ENCODE measurements at places on chromosomes 4 and X.

DNA sequence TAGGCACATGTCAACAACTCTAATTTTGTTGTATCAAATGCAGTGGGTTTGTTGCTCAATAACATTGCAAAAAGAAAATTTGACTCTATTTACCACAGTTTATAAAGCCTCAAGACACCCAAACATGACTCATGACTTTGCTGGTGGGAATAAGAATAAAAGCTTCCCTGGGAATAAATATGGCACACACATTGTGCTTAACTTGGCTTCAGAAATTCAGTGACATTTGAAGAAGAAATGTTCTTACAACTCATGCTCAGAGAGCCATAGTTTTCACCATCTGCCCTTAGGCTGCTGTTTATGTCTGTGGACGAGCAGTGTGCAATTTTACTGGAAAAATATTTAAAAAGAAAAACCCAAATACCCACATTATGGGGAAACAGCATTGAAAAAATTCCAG, 60.9 kb downstream of the SPATA18 start:
- DNase-seq = no peak

DNA sequence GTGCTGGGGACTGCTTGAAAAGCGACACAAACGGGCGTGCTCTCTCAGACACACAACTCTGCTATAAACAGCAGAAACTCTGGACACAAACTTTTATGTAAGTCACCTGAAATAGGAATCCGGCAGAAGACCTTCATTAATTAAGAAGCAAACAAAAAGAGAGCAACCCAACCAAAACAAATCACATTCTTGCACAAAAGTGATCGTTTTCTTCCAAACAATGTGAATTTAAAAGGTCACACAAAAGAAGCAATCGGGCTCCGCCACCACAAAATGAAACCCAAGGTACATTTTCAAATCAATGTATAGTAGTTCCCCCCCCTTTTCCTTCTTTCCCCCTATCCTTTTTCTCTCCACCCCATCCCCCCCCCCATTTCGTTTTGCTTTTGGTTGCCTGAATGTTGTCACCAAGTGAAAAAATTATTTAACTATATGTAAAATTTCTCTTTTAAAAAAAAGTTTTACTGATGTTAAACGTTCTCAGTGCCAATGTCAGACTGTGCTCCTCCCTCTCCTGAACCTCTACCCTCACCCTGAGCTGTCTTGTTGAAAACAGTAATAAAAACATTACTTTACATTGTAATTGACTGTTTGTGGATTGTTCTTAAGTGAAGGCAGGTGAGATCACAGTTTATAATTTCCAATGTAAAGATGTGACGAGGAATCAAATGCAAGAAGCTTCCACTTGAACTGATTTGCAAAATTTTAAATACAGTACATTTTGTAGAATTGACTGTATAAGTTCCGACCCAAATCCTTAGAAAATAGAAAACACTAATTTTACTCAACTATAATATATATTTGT, 2.4 kb downstream of the MAB21L2 start:
- no peak for DNase-seq

DNA sequence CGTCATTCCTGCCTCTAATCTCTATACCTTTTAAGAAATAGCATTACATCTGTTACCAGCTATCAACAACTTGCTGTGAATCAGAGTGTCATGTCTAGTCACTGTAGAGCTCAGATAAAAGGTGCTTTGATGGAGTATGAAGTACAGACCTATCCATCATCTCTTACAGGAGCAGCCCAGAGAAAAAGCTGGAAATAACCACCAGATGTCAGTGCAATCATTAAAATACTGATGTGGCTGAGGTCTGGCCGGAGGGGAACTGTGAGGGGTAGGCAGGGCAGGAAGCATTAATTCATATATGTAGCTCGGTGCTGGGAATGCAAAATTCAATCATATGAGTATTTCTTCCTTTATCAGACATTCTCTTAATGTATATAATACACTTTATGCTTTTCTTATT, 100.6 kb downstream of the AKAP4 start:
- DNase-seq = no peak

DNA sequence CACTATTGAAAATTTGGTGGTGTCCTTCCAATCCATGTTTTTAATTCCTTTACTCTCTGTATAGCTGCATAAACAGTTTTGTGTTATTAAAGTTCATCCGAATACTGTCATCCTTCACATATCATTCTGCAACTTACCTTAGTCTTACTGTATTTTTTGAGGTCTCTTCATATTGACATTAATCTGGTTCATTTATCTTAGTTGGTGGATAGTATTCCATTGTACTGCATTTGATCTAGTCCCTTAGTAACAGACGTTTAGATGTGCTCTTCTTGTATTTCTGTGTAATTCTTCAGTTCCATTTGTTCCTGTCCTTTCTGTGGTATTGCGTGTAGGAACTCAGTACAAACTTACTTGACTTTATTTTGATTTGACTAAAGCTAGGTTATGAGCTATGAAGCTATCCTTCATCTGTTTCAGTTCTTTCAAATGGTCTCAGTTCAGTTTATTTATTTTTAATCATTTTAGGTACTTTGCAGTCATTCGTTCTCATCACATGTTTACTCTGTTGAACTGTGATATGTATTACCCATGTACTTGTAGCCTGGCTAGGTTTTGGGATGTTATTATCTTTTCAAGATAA, 41.3 kb downstream of the RAPGEF2 start:
- DNase-seq = no peak

DNA sequence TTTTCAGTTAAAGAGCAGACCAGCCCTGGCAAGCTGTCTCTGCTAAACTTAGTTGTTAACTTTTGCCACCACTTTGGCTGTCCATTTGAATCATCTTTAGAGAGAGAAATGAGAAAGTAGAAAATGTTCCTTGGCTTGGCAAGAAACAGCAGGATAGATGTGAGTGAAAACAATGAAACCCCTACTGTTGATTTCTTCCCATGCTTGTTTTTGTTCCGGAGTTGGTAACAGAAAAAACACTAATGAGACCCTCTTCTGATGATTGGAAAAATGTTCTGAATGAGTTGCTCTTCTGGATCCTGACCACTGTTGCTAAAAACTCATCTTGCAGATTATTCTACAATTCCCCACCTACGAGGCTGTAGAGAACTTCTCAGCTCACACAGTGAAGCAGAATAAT, 203.3 kb downstream of the MAPK10 start:
- no peak for DNase-seq

DNA sequence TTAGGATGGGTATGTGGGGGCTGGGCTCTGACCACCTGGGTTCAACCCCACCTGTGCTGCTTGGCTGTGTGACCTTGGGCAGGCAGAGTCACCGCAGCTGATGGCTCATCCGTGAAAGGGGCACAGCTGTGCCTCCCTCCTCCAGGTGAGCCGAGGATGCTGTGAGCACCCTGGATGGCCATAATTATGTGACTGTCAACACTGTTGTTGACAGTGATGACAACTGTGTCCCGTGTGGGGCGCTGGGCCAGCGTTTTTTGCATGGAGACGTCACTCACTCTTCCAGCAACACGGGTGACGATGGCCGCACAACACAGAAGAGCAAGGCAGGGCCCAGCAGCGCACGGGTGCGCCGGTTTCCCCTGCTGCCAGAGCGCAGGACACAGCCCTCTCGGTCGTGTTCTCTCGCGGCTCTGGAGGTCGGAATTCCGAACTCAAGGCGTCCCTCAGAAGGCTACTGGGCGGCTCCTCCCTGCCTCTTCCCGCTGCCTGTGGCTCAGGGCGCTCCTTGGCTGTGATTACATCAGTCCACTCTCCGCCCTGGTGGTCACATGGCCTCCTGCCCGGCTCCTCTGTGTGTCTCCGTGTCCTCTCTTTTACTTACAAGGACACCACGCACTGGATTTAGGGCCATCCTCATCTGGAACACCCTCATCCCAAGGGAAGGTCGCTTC, 1.3 kb downstream of the SH3TC1 start:
- DNase-seq = no peak

- no peak for DNase-seq
Observed at GRCh38 chrX:133375615-133376340, 39.5 kb downstream of the GPC4 start.

DNA sequence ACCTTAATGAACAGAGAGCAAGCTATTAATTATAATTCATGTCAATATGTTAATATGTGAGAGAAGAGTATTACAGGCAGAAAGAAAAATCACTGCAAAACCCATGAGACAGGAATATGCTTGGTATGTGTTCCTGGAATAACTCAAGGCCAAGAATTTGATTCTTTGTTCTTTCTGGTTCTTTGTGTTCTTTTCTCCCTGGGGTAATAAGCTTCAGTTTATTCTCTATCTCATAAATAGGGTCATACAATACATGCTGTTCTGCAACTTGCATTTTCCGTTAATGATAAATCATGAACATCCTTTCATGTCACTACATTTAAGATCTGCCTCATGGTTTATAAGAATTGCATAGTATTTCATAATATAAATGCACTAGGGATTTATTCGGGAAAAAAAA, 16.8 kb upstream of the THOC2 start:
- no peak for DNase-seq

DNA sequence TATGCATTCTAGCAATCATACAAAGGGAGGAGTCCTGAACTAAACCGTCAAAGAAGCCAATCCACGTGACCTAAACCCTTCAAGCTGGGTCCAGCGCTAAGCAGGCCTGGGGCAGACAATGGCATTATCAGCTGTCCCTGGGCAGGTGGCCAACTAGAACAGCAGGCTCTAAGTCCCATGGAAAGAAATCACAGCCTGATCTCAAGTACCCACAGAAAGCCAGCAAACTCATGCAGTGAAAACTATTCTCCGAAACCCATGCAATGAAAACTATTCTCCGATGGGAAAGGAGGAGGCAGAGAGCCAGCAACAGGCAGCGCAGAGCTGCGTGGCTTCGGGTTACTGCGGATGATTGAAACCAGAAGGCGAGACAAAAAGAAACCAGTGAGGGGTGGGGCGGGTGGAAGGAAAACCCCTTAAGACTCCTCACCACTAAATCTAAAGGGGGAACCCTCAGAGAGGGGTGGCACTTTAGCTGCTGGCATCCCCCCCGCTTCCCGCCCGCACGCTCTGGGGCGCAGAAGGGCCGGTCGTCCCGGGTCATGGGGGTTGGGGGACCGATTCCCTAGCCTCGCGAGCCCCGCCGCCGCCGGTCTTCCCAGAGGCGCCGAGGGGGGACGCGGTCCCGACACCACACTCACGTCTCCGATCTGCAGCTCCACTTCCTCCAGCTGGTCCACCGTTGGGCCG, 567 bp downstream of the C4orf46 start:
- DNase-seq = peak; percentile 43

- DNase-seq = no peak
Observed at GRCh38 chr4:89410687-89411086, 103.1 kb upstream of the GPRIN3 start.

DNA sequence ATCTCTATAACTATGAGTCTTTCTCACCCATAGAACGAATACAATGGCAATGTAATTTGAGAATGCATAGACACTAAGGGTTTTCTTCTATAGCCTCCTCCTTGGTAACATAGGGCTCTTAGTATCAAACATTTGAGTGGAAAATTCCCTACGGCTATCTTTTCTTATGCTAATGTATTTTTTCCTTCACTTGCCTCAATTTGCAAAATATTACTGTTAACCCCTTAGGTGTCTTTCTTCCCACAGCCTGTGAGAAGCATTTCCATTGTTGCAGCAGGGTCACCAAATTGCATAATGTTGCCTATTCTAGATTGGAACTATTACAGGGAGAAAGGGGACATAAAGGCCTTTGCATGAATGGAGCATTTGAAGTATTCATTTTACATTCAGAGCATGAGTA, 140.5 kb upstream of the RAPGEF2 start:
- no peak for DNase-seq

DNA sequence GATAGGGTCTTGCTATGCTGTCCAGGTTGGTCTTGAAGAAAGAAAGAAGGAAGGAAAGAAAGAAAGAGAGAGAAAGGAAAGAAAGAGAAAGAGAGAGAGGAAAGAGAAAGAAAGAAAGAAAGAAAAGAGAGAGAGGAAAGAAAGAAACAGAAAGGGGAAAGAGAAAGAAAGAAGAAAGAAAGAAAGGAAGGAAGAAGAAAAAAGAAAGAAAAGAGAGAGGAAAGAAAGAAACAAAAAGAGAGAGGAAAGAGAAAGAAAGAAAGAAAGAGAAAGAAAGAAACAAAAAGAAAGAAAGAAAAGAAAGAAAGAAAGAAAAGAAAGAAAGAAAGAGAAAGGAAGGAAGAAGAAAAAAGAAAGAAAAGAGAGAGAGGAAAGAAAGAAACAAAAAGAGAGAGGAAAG, 95.8 kb upstream of the SHOX start:
- DNase-seq = no peak

GRCh38 chr4:137090951-137091350, 441.3 kb downstream of the PCDH18 start:
- no peak for DNase-seq

DNA sequence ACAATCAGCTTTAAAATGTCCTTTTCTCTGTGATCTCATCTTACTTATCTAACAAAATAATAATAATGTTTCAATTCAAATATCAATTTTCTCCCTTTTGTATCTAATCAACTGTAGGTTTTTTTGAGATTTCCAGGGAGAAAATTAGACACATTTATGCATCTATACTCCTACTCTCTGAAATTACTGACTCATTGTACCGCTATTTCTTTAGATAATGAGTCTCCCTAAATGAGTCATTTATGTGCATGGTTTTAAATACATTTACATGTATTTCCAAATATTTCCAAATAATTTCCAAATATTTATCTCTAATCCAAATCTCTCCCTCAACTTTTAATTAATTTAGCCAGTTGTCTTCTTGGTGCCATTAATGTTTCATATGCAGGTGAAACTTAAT, 621.0 kb downstream of the TECRL start:
- no peak for DNase-seq

DNA sequence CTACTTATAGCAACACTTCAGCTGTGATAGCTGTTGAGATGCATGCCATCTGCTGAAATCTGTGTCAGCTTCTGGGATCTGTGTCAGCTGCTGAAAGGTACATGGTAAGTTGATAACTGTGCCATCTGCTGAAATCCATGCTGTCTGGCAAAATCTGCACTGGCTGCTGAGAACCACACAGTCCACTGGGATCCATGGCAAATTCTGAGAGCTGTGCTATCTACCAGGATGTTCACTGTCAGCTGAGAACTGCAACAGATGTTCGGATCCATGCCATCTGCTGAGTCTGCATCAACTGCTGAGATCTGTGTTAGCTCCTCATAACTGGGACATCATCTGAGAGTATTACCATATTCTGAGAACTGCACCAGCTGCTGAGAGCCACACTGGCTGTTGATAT, 430.5 kb upstream of the POU3F4 start:
- DNase-seq = no peak

DNA sequence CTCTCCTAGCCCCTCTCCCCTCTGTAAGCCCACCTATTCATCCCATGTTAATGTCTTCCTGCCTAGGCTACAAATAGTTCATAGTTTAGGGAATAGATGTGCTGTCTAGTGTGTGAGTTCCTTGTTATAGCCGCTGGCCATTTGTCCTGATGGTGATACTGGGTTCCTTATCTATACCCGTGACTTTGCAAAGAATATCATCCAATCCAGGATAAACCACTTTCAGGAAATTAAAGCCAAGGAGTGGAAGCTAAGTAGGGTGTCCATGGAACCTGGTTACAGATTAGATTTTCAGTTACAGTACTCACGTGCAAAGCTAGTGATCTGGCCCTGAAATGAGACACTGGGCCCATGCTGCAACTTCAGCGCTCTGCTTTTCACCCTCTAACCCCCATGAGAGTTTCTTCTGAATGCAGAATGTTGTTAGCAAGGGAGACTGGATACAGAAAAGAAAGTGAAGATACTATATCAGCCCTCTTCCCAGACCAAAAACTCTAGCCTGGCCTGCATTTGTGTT, 111.4 kb downstream of the TMEM164 start:
- DNase-seq = no peak

All from stimulated activated CD8-positive, alpha-beta memory T cell treated with anti-CD3 and anti-CD28 coated beads, Interleukin-2, amount 100 ng/mL, for 48 hours (primary cell).